ENCODE measurements at places on chromosomes 1 and 21.

GRCh38 chr1:225710804-225711203 is 57.9 kb upstream of the ENAH start:
- DNase-seq, result no peak

DNA sequence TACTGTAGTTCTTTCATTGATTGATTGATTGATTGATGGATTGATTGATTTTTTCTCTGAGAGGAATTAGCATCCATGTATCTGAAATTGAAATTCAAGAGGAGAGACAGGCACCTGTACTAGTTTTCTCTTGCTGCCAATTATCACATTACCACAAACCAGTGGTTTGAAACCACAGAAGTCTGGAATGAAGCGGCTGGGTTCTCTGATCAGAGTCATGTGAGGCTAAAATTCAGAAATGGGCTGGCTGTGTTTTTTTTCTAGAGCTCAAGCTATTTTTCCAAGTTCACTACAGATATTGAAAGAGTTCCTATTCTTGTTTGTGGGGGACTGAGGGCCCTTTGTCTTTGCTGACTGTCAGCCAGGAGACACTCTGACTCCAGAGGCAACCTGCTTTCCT is 10.0 kb downstream of the NBPF3 start:
- DNase-seq, result no peak

DNA sequence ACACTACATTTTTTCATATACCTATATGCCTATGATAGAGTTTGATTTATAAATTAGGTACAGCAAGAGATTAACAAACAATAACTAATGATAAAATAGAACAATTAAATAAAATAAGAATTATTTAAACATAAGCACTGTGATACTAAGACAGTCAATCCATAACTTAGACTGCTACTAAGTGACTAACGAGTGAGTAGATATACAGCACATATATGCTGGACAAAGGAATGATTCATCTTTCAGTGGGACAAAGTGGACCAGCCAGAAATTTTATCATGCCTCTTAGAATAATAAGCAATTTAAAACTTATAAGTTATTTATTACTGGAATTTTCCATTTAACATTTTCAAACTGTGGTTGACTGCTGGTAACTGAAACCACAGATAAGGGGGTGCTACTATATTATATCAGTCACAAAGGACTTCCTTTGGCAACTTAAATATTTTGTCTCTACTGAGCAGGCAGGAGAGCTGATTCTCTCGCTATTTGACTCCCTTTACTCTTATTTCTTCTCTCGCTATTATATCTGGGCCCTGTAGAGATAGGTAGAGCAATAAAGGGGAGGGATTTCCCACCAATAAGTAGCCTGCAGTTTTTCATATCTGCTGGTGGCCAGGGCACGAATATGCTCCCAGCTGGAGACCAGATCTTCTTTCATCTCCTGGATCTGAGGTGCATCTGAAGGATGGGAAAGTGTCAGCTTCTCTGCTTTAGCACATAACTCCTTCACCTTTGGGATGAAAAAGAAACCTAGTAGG is 10.8 kb downstream of the SPTA1 start:
- no peak for DNase-seq

- DNase-seq, result no peak
Observed at GRCh38 chr21:17139696-17140095, 373.1 kb upstream of the CXADR start.

DNA sequence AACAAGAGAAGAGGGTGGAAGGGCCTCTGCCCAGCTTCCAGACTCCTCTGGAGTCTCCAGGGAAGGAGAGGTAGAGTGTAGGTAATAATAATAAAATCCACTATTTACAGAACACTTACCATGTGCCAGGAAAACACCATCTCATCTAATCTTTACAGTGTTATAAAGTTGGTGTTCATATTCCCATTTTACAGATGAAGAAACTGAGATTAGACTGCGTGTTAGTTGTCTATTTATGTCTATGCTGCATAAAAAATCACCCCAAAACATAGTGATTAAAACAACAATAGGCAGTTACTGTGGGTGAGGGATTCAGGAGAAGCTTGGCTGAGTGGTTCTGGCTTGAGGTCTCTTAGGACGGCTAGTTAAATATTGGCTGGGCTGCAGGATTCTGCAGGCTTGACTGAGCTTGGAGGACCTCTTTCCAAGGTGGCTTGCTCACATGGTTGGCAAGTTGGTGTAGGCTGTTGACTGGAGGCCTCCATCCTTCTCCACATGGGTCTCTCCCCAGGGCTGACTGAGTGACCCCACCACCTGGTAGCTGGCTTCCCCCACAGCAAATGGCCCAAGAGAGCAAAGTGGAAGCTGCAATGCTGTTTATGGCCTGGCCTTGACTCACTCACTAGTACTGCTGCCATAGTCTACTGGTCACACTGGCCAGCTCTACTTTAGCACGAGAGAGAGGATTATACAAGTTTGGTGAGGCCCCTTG is 6.5 kb upstream of the ALX3 start:
- DNase-seq, result no peak

GRCh38 chr1:211761400-211761799 is 69.2 kb downstream of the LPGAT1 start:
- no peak for DNase-seq

GRCh38 chr1:243553090-243553489 is 297.0 kb downstream of the AKT3 start:
- DNase-seq, result no peak

- DNase-seq, result no peak
Observed at GRCh38 chr21:45416620-45417019, 11.7 kb downstream of the COL18A1 start.

DNA sequence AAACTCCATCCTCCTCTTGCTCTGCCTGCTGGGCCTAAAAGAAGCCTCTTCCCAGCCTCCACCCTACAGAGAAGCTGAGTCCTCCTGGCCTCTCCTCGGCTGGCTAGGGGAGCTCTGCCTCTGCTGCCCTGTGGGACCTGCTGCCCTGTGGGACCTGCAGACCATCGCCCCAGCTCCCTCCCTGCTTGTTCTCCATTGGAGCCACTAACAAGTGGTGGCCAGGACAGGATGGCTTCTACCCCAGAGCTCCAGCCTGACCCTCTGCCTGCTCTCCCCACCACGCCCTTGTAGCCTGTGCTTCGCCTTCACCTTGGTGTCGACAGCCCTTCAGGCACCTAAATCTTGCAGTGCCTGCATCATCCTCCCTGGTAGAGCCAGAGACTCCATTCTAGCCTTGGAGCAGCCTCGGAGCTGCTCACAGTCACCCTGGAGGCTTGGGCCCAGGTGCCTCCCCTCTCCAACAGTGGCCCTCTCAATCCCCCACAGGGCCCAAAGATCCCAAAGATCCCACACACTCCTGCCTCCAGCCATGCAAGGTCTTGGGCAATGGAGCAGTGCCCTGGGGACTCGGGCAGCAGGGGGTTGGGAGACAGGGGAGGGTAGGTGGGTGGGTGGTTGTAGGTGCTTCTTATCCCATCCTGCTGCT is 3.0 kb downstream of the EPS8L3 start:
- no peak for DNase-seq

DNA sequence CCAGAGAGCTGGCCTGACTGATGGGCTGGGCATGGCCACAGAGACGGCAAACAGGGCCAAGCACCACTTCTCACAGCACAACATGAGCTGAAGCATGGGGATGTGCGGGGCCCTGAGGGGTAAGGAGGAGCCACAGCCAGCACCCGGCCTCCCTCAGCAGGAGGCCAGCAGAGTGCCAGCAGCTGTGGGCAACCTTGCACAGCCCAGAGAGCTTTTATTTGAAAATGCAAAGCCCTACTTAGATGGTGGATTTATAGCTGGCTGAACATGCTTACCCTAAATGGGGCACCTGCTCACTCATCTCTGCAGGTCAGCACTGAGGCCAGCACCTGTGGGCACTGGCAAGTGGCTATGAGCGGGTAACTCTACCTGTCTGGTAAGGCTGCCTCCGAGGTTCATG is 44.1 kb downstream of the SLC66A1 start:
- DNase-seq, result no peak

GRCh38 chr1:203327684-203328457 is 22.6 kb downstream of the BTG2 start:
- no peak for DNase-seq

- DNase-seq, result peak; percentile 33
Observed at GRCh38 chr1:22971611-22972405, 858 bp downstream of the LACTBL1 start.

- no peak for DNase-seq
Observed at GRCh38 chr1:147598621-147599361, 57.5 kb downstream of the BCL9 start.

GRCh38 chr1:171127501-171127900 is 36.8 kb downstream of the FMO3 start:
- no peak for DNase-seq

- DNase-seq, result no peak
Observed at GRCh38 chr1:196502437-196502836, 105.8 kb downstream of the KCNT2 start.

GRCh38 chr1:213017447-213018273 is 2.0 kb upstream of the ANGEL2 start:
- DNase-seq, result no peak

DNA sequence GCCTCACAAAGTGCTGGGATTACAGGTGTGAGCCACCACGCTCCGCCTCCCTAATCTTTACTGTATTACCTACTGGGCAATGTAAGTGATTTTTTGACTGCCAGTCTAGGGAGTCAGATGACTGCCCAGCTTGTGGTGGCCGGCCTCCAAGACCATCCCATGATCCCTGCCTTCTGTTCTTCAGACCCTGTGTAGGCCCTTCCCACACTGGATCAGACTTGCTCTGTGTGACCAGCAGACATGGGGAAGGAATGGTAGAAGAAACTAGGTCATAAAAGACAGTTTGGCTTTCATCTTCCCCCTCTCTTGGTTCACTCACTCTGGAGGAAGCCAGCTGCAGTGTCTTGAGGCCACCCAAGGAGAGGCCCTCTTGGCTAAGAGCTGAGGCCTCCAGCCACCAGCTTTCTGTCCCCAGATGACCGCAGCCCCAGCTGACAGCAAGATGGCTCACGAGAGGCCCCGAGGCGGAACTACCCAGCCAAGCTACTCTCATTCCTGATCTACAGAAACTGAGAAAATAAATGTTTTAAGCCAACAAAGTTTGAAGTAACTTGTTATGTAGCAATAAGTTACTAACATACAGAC is 14.5 kb upstream of the CBR3 start:
- DNase-seq, result no peak

GRCh38 chr1:168673974-168674683 is 54.9 kb downstream of the DPT start:
- no peak for DNase-seq

- DNase-seq, result peak; percentile 86
Observed at GRCh38 chr1:204380293-204380831, 20.6 kb upstream of the PLEKHA6 start.

DNA sequence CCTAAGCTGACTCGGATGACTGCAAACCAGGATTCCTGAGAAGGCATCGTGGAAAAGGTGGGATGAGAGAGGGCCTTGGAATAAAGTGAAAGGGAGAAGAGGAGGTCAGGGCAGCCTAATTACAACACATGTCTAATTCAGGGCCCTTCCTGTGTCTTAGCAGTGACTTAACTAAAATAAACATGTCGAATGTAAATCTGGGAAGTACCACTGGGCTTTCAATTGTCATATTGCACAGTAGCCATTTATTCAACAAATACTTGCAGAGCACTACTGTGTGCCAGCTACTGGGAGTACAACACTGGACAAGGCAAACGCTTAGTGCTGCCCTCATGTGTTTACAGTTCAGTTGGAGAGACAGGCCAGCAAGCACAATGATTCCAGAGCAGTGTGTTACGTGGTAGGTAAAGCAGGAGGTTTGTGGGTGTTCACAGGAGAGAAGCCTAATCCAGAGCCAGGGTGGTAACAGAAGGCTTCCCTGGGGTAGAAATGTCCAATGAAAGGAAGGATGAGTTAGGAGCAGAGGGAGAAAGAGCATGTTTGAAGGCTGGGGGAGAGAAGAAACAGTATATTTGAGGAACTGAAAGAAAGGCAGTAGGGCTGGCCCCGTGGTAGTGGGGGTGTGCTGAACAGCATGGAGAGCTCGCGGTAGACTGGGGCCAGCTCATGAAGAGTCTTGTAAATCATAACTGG is 38.0 kb upstream of the RASAL2 start:
- no peak for DNase-seq

- peak; percentile 50 for DNase-seq
Observed at GRCh38 chr1:8097077-8097799, 71.1 kb upstream of the ERRFI1 start.

GRCh38 chr1:80962564-80962963 is 838.2 kb upstream of the ADGRL2 start:
- DNase-seq, result no peak

- no peak for DNase-seq
Observed at GRCh38 chr21:34192646-34193285, 119.4 kb downstream of the MRPS6 start.

DNA sequence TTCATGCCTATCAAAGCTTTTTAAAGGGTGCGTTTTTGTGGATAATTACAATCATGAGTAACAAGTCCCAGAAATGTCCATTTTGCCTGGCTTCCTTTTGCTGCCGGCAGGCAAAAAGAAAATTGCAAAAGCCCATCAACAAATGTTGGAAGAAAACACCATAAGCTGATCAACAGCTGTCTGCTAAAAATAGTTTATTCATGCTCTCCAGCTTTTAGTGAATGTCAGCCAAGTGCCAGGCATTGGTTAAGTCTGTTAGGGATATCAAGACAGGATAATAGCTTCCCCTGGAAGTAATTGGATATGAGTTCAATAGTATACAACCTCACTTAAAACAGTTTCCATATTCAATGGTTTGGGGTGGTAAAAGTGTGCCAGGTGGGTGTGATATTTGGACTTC is 13.6 kb upstream of the AGMAT start:
- DNase-seq, result no peak

DNA sequence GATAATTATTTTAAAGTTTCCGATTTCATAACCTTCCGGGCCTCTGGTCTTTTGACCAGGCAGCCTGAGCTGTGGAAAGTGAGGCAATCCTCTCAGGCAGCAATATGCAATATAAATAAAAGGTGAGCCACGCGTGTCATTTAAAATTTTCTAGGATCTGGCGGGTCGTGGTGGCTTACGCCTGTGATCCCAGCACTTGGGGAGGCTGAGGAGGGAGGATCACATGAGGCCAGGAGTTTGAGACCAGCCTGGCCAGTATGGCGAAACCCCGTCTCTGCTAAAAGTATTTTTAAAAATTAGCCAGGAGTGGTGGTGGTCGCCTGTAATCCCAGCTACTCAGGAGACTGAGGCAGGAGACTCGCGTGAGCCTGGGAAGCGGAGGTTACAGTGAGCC is 546 bp upstream of the ZNF695 start:
- no peak for DNase-seq

DNA sequence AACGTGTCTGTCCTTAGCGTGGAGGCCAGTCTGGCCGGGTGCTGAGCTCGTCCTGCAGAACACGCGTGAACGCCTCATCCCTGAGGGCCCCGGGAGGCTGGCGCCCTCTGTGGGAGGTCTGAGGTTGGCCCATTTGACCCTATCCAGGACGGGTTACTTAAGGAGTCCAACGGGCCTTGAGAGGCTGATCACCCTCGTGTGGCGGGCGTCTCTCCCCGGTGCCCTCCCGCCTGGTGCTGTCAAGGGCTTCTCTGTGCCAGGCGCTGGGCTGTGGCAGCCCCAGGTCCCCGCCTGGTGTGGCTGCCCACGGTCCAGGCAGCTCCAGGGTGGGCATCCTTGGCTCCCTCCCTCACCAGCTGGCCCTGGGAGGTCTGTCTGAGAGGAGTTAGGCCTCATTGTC is 9.7 kb downstream of the SKI start:
- no peak for DNase-seq

- no peak for DNase-seq
Observed at GRCh38 chr1:160916666-160917065, 31.7 kb upstream of the ITLN1 start.
